Colonic mucosa (tissue), 4 donors: ENCODE measurements at places on chromosomes 1 and 21. TPM values are rescaled to one million over a fixed set of nuclear protein-coding genes. Genes with fewer than 3 reads are reported as not detected.

- DNase-seq: no peak
Observed at GRCh38 chr1:24472527-24473251, 29.9 kb upstream of the RCAN3 start.

DNA sequence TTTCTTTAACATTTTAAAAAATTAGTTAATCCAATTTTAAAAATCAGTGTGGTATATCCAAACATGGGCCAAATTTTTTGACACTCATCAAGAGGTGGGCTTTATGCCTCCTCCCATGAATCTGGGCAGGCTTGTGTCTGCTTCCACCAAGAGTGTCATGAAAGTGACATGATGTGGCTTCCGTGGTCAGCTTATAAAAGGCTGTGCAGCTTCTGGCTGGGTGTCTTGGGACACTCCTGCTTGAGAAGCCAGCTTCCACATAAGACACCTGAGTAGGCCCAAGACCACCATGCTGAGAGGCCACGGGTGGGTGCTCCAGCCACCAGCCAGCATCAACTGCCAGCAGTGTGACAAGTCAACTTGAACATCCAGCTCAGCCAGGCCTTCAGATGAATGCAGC is 74.3 kb upstream of the RUNX3 start:
- no peak for DNase-seq

ADIPOR1 gene
- 82.7 TPM for total RNA-seq

- peak; percentile 94 for DNase-seq
Observed at GRCh38 chr1:43366179-43366578, 1.6 kb downstream of the ELOVL1 start.

DNA sequence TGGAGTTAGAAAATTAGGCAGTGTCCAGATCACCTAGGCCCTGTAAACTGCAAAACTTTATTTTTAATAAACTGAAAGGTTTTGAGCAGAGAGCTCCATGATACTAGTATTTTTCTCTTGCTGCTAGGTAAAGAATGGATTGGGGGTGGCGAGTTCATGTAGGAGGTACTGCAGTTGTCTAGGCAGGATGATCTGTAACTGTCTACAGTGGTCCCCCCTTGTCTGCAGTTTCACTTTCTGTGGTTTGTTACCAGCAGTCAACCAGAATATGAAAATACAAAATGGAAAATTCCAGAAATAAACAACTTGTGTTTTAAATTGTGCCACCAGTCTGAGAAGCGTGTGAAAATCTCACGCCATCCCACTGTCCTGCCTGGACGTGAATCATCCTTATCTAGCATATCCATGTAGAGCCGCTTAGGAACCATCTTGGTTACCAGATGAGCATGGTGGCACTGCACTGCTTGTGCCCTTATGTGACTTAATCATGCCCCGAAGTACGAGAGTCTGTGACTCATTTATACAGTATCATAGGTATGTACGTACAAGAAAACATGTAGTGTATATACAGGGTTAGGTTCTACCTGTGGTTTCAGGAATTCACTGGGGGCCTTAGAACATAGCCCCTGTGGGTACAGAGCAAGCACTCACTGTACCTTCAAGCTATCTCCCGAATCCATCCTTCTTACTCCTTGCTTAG is 94.2 kb downstream of the AHCTF1 start:
- no peak for DNase-seq

DNA sequence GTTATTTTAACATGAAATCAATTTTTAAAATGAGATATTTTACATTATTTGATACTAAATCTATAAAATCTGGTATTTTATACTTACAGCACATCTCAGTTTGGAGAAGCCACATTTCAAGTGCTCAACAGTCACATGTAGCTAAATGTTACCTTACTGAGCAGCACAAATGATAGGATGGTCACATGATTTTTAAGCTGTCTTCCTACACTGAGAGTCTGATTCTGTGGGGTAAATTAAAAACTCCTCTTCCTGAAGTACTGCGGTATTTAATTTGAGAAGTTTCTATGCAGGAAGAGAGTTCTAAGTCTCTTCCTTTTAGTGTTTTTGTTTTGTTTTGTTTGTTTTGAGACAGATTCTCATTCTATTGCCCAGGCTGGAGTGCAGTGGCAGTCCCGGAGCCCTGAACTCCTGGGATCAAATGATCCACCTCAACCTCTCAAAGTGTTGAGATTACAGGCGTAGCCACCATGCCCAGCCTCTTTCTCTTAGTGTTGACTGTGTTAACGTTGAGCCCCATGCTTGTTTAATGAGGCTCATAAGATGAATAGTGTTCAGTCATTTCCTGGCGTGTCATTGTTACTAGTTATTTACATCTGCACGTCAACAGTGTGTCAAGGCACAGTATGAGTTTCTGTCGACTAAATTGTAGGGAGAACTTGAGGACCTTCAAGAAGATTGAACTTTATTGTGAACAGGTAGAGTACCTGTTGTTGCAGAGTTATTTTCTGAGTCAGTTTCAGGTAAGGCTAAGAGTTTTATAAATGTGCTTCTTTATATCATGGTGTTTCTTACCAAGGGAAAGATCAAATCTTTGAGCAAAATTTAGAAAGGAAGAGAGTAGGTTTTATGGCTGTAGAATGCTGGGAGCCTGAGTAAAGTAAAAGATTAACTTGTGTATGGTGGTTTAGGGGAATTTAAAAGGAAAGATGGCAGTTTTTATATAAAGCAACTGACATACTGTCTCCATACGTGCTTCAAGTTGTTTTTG is 3.3 kb downstream of the CNST start:
- DNase-seq: peak; percentile 55

DNA sequence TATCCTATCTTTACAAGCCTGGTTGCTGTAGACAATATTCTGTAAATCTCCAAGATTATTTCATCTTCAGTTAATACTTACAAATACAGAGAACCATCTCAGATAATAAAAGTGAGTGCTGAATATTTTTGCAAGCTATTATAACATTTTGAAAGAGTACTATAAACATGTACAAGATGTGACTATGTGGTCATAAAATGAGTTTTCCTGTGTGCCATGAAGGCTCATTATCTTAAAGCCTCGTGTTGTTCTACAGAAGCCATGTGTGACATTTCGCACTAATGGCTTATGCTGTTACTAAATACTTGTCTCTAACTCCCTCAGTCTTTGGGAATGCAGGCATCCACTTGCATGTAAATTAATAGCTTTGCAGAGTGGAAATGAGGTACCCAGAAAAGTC is 48.3 kb downstream of the SAMSN1 start:
- no peak for DNase-seq
